NCI-H446 (cell line): ENCODE measurements at places on chromosomes 2 and 18.
A peak's percentile ranks its signal among the peaks of the same experiment; 100 is the strongest.

- DNase-seq, result no peak
Observed at GRCh38 chr2:96116879-96117533, 635 bp upstream of the ADRA2B start.

- peak; percentile 80 for DNase-seq
Observed at GRCh38 chr2:223418131-223418530, 184.0 kb downstream of the SCG2 start.

- DNase-seq, result no peak
Observed at GRCh38 chr2:148867079-148867769, 7.8 kb upstream of the KIF5C start.

GRCh38 chr18:68147728-68148127 lies 567.2 kb downstream of the TMX3 start:
- DNase-seq, result no peak

GRCh38 chr18:26826656-26827235 lies 38.8 kb downstream of the AQP4 start:
- no peak for DNase-seq

DNA sequence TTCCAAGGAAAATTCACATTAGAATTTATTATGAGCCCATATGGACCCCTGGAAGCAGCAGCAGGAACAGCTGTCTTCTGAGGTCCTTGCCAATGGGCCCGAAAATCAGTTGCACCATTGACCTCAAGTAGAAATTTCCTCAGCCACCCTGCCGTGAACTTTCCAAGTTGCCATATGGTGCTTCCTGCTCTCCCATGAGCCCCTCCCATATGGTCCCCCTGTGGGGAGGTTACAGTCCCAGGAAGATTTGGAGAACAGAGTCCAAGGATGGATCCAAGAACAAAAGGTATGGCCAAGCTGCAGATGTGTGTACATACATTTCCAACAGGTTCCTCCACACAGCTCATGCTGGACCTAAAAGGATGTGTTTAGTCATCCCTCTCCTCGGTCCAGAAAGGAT lies 34.6 kb downstream of the DIPK1C start:
- DNase-seq, result no peak

DNA sequence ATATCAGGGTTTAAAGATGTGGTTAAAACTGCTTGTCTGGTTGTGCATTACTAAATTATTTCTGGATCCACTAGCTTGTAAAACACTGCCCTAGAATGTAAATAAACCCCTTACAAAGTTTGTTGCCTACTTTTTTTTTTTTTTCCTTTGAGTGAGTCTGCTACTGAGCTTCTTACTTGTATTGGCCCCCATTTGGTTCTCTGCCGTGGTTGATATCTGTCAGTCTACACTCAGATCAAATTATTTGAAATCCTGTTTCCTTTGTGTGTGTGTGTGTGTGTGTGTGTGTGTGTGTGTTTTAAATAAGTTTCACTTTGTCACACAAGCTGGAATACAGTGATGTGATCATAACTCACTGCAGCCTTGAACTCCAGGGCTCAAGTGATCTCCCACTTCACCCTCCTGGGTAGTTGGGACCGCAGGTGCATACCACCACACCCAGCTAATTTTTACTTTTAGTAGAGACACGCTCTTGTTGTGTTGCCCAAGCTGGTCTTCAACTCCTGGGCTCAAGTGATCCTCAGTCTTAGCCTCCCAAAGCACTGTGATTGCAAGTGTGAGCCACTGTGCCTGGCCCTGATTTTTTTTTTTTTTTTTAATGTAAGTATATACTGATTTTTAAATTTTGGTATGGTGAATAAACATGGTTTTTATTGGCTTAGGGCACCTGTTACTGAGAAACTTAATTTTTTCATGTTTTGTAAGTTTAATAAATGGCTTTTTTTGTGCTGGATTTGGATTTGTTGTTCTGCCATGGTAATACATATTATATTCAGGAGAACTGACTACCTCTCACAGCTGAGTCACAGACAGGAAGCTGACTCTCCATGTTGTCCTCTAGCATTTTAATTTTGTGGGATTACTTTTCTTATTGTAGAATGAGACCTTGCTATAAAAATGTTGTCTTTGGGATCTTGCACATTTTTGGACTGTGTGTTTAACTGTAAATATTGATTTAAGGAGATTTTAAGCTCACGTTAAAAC lies 48.5 kb downstream of the MAP4K4 start:
- no peak for DNase-seq

DNA sequence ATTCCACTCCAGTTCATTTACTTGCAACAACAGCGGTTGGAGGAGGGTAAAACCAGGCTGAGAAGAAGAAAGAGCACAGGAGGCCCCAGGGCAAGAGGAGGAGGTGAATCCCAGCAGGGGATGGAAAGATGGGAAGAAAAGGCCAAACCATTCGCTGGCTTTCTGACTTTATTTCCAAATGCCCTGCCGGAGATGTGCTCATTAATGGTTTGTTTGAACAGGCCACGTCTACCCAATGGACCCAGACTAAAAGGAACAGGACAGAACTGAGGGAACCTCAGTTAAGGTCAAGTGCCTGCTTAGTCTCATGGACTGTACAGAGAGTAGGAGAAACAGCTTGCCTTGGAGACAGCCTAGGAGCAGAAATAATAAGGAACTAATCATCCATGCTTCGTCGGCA lies 121.6 kb upstream of the NDUFV2 start:
- no peak for DNase-seq

GRCh38 chr2:43152741-43153647 lies 73.4 kb downstream of the ZFP36L2 start:
- DNase-seq, result no peak

DNA sequence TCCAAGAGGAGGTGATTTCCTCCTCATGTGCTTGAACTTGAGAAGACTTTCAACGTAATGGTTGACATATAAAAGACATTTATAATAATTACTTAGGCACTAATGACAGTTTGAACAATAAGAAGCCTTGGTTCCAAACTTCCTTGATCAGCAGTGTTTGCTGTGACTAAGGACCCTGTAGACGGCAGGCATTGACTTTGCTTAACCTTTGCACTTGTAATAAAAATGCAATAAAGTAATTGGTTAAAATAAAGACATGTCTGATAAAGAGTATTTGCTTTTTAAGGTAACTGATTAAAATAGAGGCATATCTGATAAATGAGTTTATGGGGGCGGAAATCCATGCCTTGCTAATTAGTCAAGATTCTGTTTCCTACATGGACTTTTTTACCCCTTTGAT lies 82.2 kb upstream of the ST8SIA3 start:
- no peak for DNase-seq

- no peak for DNase-seq
Observed at GRCh38 chr2:114119862-114120261, 230.0 kb downstream of the ACTR3 start.

GRCh38 chr2:195706161-195706900 lies 49.3 kb downstream of the SLC39A10 start:
- no peak for DNase-seq

DNA sequence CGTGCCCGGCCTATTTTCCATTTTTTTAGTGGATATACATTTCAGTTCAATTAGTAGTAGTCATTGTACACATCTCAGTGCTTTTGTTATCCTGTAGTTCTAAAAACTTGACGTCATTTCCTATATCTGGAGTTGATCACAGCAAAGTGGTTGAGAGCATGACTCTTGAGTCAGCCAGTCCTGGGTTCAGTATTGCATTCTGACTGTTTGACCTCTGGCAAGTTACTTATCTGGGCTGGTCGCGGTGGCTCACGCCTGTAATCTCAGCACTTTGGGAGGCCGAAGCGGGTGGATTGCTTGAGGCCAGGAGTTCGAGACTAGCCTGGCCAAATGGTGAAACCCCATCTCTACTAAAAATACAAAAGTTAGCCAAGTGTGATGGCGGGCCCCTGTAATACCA lies 50.4 kb upstream of the PPM1B start:
- no peak for DNase-seq

DNA sequence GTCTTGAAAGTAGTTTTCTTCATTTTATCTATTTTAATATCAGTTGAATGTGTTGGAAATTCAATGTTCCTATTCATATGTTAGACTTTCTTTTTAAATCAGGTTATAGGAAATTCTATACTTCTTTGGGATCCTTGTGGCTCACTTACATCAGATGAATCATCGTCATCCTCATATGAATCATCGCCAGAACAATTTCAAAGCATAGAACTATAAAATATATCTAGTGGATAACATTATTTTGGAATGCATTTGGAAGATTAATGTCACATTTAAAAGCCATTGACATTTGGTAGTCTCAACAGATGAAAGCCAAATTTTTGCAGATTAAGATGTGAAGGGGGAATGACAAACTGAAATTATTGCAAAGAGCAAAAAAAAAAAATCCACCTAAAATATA lies 94.1 kb downstream of the FAM161A start:
- DNase-seq, result no peak

GRCh38 chr2:126771501-126772195 lies 115.7 kb downstream of the GYPC start:
- no peak for DNase-seq

- no peak for DNase-seq
Observed at GRCh38 chr2:148039783-148040182, 18.9 kb downstream of the MBD5 start.

- DNase-seq, result peak; percentile 56
Observed at GRCh38 chr2:239106314-239106908, 258.5 kb downstream of the TWIST2 start.

- DNase-seq, result no peak
Observed at GRCh38 chr2:51079945-51080344, 48.0 kb upstream of the NRXN1 start.

DNA sequence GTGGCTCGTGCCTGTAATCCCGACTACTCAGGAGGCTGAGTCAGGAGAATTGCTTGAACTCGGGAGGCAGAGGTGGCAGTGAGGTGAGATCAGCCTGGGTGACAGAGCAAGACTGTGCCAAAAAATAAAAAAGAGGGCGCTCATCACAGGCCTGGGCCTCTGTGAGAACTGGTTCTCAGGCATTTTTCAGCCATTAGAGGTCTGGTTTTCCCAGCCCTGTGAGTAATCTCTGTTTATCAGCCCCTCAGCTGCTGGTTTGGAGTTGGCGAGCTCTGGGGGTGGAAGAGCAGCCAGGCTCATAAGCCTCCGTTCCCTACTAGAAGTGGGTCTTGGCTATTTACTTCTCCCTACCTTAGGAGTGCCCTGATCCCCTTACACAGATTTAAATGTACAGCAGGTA lies 53.1 kb downstream of the CHRNA1 start:
- no peak for DNase-seq

- no peak for DNase-seq
Observed at GRCh38 chr2:24315669-24316068, 44.7 kb downstream of the ITSN2 start.

DNA sequence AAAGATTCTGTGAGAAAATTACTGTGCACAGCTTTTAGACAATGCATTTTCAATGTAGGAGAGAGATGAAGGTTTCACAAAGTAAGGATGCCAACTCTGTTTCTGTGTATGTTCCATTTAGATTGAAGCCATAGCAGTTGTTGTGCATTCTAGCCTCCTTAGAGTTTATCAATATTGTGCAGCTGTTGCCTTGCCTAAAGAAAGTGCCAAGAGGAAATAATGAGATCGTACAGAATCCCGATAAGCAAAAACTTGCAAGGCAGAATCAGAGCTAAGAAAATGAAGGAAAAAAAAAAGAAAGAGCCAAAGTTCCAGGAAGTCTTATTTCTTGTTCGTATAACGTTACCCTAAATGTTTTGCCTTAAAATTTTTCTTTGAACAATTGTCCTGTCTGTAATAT lies 965.0 kb downstream of the DCDC2C start:
- DNase-seq, result no peak

DNA sequence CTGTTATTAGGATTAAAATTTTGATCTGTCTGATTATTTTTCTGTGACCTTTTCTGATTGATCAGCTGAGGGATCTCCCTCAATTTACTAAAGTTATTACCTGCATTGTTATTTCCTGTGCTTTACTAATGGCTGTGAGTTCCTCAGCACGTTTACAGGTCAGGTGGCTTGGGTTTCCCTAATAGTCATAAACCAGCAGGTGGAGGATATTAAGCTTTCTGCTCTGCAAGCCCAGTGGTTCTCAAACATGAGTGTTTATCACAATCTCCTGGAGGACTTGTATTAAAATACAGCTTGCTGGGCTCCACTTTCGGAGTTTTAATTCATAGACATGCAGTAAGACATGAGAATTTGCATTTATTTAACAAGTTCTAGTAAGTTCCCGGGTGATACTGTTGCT lies 22.4 kb upstream of the UGP2 start:
- DNase-seq, result no peak

DNA sequence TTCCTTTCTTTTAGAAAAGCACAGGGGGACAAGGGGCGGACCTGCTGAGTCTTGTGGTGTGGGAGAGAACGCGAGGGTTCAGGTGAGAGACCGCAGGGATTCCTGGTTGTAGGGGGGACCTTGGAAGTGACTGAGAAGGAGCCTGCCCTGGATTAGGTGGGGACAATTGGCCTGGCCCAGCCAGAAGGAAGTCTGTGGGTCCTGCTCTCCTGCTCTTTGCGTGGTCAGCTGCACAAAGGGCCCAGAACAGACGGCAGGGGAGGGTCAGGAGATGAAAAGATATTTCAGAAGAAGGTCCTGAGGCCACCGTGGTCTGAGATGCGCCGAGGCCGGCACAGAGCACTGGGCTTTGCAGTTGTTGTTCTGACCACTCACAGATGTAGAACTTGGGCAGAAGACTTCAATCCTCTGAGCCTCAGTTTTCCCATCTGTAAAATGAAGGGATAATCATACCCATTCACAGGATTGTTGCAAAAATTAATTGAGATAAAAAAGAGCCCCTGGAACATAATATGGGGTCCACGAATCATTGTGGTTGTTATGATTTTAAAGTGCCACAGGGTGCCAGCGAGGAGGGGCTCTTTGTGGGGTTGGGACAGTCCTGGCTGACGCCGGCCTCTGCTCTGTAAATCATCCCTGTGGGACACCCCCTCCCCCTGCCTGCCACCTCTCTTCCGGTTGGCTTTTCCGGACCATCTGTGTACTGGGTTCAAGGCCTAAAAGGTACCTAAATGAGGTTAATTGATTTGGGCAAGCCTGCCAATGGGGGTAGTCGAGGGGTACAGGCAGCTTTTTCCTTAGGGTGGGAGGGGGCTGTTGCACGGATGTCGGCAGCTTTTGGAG lies 1.8 kb downstream of the LPIN1 start:
- no peak for DNase-seq

DNA sequence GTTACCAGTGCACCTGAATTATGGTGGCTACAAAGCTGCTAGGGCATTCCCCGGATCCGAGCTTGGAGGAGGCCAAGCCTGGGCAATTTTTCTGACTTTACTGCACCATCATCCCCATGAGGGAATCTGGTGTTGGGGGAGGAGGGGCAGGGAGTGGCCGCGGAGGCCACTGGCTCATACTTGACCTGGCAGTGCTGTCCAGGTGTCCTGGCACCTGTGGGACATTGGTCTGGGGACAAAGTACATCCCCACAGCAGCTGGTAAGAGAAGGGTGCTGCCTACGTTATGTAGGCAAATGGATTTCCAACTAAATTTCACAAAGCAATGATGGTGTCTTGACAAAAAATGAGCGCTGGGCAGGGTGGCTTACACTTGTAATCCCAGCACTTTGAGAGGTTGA lies 48.3 kb downstream of the KLHL29 start:
- no peak for DNase-seq

DNA sequence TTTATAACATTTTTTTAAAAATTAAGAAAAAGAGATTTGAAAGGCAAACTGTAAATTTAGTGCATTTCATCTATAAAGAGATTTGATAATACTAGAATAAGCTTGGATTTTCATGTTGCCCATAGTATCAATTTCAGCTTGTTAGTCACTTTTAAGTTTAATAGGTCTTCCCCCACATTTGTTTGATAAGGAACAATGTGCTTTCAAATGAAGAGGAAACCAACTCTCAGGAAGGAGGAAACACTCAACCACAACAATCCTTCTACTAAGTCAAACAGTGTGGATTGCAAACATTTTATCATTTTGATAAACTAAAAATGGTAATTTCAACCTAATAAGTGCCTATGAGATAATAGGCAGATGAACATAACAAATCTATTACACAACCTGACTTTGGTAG lies 397.1 kb upstream of the CDH20 start:
- no peak for DNase-seq

GRCh38 chr2:18368008-18368407 lies 192.4 kb downstream of the RDH14 start:
- DNase-seq, result no peak
